Myocyte (in vitro differentiated cells): ENCODE measurements at places on chromosomes 2 and 18. TPM values are rescaled to one million over a fixed set of nuclear protein-coding genes. Genes with fewer than 3 reads are reported as not detected.

DNA sequence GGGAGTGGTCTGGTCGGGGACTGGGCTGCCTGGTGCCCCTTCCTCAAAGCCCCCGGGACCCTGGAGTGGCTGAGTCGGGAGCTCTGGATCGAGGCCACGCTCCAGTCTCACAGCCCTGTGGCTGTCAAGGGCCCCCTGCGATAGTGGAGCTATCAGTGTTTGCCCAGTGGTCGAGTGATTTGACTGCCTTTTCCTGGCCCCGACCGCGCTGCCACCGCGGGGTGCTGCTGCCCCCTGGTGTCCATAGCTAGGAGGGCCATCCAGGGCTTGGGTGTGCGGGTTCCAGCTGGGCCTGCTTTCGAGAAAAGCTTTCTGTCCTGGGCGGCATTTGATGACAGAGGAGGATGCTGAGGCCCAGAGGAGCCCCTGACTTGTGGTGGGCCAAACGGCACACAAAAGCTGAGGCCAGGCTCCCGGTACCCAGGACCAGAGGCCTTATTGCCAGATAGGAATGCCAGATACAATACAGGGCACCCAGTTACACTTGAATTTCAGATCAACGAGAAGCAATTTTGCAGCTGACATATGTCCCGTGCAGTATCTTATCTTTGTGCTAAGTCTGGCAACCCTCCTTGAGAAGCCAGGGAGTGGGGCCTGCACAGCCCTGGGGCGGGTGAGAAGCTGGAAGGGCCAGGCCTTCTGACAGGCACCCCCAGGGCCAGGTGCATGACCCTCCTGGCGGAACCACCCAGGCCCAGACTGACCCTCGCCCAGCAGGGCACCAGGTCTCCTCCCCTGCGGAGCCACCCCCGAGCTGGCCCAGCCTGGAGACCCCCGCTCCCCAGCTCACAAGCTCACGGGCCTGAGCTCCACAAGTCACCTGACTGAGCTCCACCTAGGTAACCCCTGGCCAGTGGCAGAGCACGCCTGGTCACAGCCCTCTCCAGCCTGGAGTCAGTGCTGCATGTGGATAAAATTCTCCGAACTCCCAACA is 13.0 kb downstream of the ODC1 start:
- DNase-seq = peak; percentile 77

The CMPK2 gene
- total RNA-seq = 0.51 and 0.57 TPM in 2 replicates

- no peak for DNase-seq
Measured at GRCh38 chr2:68119504-68119903, 38.2 kb upstream of the PNO1 start.

- no peak for DNase-seq
Measured at GRCh38 chr2:147049957-147050356, 794.9 kb upstream of the ACVR2A start.

DNA sequence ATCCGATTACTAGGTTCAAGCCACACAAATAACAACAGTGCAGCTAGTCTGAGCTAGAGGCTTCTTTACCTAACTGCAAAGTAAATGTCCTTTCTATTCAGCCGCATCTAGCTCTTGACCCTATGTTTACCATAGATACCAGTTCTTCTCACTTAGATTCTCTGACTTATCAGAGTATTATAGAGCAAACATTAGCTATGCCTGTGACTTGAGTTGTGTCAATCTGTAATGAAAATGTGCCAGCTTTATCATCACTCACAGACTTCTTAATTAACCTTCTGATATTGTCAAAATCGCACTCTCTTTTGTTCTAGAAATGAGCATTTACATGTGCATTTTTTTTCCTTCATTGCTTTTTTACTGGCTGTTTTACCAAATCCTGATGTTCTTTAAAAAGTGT is 79.9 kb downstream of the BCL11A start:
- no peak for DNase-seq

DNA sequence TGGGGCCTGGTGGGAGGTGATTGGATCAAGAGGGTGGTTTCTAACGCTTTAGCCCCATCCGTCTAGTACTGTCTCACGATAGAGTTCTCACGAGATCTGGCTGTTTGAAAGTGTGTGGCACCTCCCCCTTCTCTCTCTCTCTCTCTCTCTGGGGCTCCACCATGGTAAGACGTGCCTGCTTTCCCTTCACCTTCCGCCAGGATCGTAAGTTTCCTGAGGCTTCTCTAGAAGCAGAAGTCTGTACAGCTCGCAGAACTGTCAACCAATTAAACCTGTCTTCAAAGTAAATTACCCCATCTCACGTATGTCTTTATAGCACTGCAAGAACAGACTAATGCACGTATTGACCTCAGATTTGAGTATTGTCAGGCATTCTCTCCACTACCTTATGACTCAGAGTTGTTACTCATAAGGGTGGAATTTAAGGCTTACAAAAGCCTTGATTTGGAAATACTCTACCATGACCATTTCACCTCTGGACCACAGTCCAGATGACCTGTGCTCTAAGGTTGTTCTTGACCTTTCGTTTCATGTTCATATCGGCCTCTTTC is 99.5 kb upstream of the AGAP1 start:
- DNase-seq = no peak

GRCh38 chr2:124921191-124921590 is 896.1 kb downstream of the CNTNAP5 start:
- DNase-seq = no peak

- DNase-seq = no peak
Measured at GRCh38 chr2:239378021-239378917, 22.6 kb downstream of the HDAC4 start.

GRCh38 chr2:197888321-197888720 is 83.9 kb downstream of the PLCL1 start:
- DNase-seq = no peak

DNA sequence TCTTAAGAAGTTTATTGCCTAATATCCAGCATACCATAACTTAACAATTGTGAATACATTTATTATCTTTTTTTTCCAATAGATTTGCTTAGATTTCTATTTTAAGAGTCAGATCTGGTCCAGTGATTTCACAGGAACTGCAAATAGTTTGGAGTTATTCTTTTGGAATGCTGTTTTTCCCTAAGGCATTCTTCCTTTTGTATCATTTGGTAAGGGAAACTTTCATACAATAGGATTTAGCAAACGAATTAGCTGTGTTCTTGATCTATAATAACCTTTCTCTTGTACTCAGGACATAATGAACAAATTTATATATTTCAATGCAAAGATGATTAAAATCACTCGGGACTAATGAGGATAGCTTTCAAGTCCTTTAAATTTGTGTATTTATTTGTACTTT is 201.6 kb downstream of the ERBB4 start:
- no peak for DNase-seq
